ENCODE measurements at places on chromosomes 16 and 17. TPM values are rescaled to one million over a fixed set of nuclear protein-coding genes. Genes with fewer than 3 reads are reported as not detected.

Gene TBC1D28
- not detected for total RNA-seq

Gene SOX9
- total RNA-seq: 9.6 TPM

Gene DPEP1
- 0.31 TPM for total RNA-seq

Gene FOXC2
- total RNA-seq: 0.41 TPM

Gene PRSS27
- 0.45 TPM for total RNA-seq

Gene KIF2B
- not detected for total RNA-seq

Gene NAGLU
- total RNA-seq: 41.5 TPM

Gene GJD3
- 3.0 TPM for total RNA-seq

GRCh38 chr17:79221597-79221996, 147.0 kb downstream of the ENGASE start:
- no peaks in the 10 kb centered on the region for H3K36me3 ChIP-seq
- H3K4me3 ChIP-seq: no peak overlapping the region
- DNase-seq: peak; percentile 46
- peaks cover 31% of the 10 kb centered on the region for H3K27me3 ChIP-seq

- H3K27ac ChIP-seq: peak overlapping the region; percentile 51
- H3K36me3 ChIP-seq: no peaks in the 10 kb centered on the region
- H3K4me1 ChIP-seq: peaks cover 53% of the 10 kb centered on the region
- H3K4me3 ChIP-seq: no peak overlapping the region
- DNase-seq: no peak
Measured at GRCh38 chr17:62895320-62896301, 70.4 kb upstream of the TANC2 start.

GRCh38 chr17:21280081-21280518, 4.4 kb upstream of the MAP2K3 start:
- H3K36me3 ChIP-seq: no peaks in the 10 kb centered on the region
- H3K4me3 ChIP-seq: no peak overlapping the region
- H3K27ac ChIP-seq: no peak overlapping the region
- H3K4me1 ChIP-seq: peaks cover 15% of the 10 kb centered on the region
- peak; percentile 89 for DNase-seq

DNA sequence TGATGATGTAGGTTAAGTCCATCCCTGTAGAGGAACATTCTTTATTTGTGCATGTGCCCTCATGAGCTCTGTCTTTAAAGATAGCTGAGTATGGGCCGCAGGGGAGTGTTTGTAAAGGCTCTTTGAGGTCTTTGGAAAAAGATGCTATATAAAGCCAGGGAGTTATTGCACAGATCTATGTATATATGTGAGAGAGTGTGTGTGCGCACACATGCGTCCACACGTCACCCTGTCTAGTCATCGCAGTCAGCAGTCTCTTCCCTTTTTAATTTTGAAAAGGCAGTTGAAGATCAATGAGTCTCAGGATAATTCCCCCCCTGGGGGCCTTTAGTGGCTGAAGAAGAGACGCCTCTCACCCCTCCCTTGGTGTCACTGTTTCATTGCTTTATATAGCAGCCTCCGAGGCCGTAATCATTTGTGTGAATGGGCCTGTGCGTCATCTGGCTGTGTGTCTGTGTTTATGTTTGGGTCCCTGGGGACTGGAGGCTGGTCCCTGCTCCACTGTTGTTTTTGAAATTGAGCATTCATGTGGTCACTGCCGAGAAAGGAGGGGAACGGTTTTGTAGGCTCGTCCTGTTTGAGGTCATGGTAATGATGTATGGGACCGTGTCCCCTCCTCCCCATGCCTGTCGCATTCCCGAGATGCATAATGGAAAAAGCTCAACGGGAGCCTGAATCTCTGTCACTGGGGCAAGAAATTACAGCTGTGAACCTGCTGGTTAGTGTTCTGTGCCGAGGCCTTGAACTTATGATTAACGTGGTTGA, 143.9 kb downstream of the SNX29 start:
- H3K27ac ChIP-seq: peak overlapping the region; percentile 51
- no peaks in the 10 kb centered on the region for H3K27me3 ChIP-seq
- peaks cover 4% of the 10 kb centered on the region for H3K36me3 ChIP-seq

GRCh38 chr16:87864331-87864989, 4.8 kb downstream of the SLC7A5 start:
- H3K36me3 ChIP-seq: peaks cover 5% of the 10 kb centered on the region
- H3K4me3 ChIP-seq: no peak overlapping the region
- no peak overlapping the region for H3K27ac ChIP-seq
- no peaks in the 10 kb centered on the region for H3K4me1 ChIP-seq
- DNase-seq: no peak
- H3K27me3 ChIP-seq: peaks cover 7% of the 10 kb centered on the region

DNA sequence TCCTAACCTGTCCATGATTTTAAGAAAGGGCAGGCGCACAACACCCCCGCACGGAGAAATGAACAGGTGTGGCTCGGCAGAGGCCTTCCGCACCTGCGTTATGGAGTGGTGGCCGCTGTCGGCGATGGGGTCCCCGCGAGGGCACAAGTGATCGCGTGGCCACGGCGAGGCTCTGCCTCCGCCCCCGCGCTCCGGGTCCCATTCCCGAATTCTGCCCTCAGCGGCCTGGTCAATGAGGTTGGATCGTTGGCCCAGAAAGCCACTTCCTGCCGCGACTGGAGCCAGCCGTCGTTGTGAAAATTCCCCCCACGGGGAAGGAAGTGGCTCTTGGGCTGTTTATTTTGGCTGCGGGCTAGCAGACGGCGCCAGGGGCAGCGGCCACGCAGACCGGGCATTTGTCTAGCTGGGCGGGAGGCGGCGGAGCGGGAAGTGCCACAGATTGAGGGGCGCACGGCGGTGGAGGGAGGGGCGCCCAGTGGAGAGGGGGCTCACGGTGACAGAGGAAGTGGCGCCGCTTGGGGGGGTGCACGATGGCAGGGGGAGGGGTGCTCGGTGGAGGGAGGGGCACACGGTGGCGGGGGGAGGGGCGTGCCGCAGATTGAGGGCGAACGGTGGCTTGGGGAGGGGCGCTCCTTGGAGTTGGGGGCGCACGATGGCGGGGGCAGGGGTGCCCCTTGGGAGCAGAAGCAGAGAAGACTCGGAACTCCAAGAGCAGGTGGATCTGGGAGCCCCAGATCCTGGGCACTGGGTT, 25.0 kb downstream of the MRC2 start:
- DNase-seq: peak; percentile 89
- peaks cover 38% of the 10 kb centered on the region for H3K4me1 ChIP-seq
- peaks cover 5% of the 10 kb centered on the region for H3K27me3 ChIP-seq
- H3K36me3 ChIP-seq: no peaks in the 10 kb centered on the region
- H3K27ac ChIP-seq: peak overlapping the region; percentile 81

DNA sequence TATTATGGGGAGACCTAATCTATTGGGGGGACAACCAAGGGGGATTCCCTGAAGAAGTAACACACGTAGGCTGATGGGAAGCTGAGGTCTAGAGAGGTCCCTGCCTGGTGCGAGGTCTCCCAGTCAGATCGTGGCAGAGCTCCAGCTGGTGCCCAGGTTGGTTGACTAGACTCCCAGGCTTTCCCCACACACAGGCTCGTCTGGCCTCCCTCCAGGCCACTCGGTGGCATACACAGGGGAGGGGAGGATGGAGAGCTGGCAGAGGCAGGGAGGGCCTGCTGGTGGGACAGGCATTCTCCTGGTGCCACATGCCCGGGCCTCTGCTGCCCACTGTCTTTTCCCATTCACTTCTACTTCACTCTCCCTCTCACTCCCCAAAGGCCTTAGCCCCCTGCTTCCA, 8.5 kb upstream of the SOCS3 start:
- peaks cover 18% of the 10 kb centered on the region for H3K4me1 ChIP-seq
- no peak for DNase-seq
- H3K36me3 ChIP-seq: no peaks in the 10 kb centered on the region
- H3K4me3 ChIP-seq: no peak overlapping the region
- no peaks in the 10 kb centered on the region for H3K27me3 ChIP-seq

- peaks cover 9% of the 10 kb centered on the region for H3K36me3 ChIP-seq
- peaks cover 39% of the 10 kb centered on the region for H3K27me3 ChIP-seq
- peak overlapping the region; percentile 86 for H3K4me3 ChIP-seq
- no peaks in the 10 kb centered on the region for H3K4me1 ChIP-seq
- DNase-seq: peak; percentile 81
Measured at GRCh38 chr17:58329035-58329809, 627 bp upstream of the TSPOAP1 start.

GRCh38 chr16:24635900-24636610, 93.4 kb upstream of the TNRC6A start:
- H3K4me3 ChIP-seq: no peak overlapping the region
- H3K4me1 ChIP-seq: no peaks in the 10 kb centered on the region
- peaks cover 7% of the 10 kb centered on the region for H3K27me3 ChIP-seq
- no peaks in the 10 kb centered on the region for H3K36me3 ChIP-seq
- no peak overlapping the region for H3K27ac ChIP-seq

- no peak for DNase-seq
- no peak overlapping the region for H3K4me3 ChIP-seq
- H3K4me1 ChIP-seq: peaks cover 12% of the 10 kb centered on the region
- no peaks in the 10 kb centered on the region for H3K27me3 ChIP-seq
- H3K27ac ChIP-seq: no peak overlapping the region
- no peaks in the 10 kb centered on the region for H3K36me3 ChIP-seq
Measured at GRCh38 chr16:23124315-23124714, 24.9 kb downstream of the USP31 start.

DNA sequence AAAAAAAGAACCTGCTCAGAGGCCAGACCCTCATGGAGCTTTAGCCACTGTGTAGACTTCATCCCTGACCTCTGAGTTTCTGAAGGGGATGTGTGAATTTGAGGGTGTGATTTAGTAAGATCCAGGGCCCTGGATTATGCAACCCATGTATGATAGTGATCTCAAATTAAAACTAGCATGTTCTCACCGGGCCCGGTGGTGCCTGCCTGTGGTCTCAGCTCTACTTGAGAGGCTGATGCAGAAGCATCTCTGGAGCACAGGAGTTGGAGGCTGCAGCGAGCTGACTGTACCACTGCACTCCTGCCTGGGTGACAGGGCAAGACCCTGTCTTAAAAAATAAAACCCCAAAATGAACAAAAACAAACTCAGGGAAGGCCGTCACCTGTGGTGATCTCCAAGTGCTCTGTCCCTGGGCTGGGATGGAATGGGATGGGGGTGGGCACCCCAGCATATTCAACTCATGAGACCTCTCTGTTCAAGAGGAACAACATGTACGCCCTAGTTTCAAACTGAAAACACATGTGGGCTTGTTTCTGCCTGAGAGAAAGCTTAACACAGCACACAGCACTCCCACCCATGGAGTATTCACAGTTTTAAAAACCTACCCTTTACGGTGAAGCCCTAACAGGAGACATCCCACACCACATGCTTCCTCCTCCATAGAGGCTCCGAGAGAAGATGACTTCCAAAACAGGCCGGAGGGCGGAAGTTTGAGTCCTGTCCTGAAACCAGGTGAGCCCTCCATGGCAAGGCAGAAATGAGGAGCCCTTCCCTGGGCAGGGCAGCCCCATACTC, 30.1 kb downstream of the GNPTG start:
- no peak overlapping the region for H3K27ac ChIP-seq
- H3K4me1 ChIP-seq: peaks cover 25% of the 10 kb centered on the region
- H3K27me3 ChIP-seq: no peaks in the 10 kb centered on the region
- DNase-seq: no peak
- no peak overlapping the region for H3K4me3 ChIP-seq

DNA sequence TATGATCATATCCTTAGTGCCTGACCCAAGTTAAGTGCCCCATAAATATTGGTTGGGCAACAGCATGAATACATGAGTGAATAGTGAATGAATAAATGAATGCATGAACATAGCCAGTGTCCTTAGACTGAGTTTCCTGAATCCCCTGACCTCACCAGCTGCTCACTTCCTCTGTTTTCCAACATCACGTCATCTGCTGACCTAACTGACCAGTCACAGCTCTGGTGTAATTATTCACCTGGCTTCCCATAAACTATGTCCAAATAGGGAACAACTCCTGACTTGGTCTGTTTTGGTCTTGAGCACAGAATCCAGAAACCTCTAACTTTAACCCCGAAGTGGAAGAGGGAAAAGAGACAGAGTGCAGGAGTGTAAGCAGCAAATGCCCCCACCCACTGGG, 83.4 kb downstream of the ASIC2 start:
- DNase-seq: no peak
- no peak overlapping the region for H3K27ac ChIP-seq
- peaks cover 11% of the 10 kb centered on the region for H3K27me3 ChIP-seq
- H3K36me3 ChIP-seq: no peaks in the 10 kb centered on the region

DNA sequence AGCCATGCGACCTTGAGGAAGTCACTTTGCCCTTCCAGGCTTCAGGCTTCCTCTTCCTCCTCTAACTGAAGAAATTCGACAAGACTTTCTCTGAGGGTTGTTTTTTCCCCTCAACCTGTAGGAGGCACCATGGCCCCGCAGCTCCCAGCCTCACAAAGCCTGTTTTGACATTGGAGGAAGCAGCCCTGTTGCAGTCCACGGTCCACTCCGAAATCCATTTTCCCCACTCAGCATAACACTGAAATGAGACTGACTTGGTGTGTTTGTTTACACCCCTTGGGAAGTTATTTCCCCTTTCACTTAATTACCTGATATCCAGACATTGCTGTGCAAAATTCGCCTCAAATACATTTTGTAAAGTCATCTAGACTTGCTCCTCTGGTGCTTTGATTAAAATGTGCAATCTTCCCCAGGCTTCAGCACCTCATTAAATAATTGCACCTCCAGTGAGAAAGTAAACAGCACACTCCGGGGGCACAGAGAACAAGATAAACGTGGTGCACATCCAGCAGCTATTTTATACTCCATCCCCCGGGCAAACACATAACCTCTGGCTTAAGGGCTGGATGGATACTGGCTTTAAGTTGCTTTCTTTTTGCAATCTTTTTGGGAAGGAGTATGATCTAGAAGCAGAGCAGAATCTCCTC, 41.4 kb upstream of the PIRT start:
- no peaks in the 10 kb centered on the region for H3K36me3 ChIP-seq
- no peak overlapping the region for H3K4me3 ChIP-seq
- H3K4me1 ChIP-seq: no peaks in the 10 kb centered on the region
- no peak for DNase-seq
- H3K27ac ChIP-seq: no peak overlapping the region

GRCh38 chr17:72512649-72513556, 392.1 kb downstream of the SOX9 start:
- no peak overlapping the region for H3K27ac ChIP-seq
- no peaks in the 10 kb centered on the region for H3K4me1 ChIP-seq
- no peak for DNase-seq
- H3K4me3 ChIP-seq: no peak overlapping the region

- no peaks in the 10 kb centered on the region for H3K27me3 ChIP-seq
- H3K4me3 ChIP-seq: no peak overlapping the region
- no peak for DNase-seq
- H3K36me3 ChIP-seq: no peaks in the 10 kb centered on the region
- no peaks in the 10 kb centered on the region for H3K4me1 ChIP-seq
- no peak overlapping the region for H3K27ac ChIP-seq
Measured at GRCh38 chr17:57589151-57590034, 155.7 kb downstream of the CCDC182 start.

- H3K36me3 ChIP-seq: no peaks in the 10 kb centered on the region
- H3K4me3 ChIP-seq: no peak overlapping the region
- H3K27me3 ChIP-seq: no peaks in the 10 kb centered on the region
- DNase-seq: peak; percentile 94
- H3K4me1 ChIP-seq: peaks cover 44% of the 10 kb centered on the region
- H3K27ac ChIP-seq: peak overlapping the region; percentile 88
Measured at GRCh38 chr16:10828851-10829366, 10.3 kb upstream of the TVP23A start.

DNA sequence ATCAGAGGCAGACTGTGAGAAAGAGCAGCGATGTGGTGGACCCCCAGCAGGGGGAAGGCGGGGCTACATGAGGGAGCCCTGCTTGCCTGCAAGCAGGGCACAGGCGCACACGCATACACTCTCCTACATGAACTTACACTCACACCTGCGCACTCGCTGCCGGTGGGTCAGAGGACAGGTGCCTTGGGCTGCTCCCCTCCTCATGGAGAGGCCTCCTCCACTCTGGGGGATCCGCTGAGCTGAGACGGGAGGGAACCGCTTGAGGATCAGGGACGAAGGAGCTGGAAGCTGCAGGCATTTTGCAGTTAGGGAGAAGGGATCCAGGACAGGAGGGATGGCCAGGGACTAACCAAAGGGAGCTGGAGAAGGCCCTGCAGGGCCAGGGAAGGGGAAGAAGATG, 14.2 kb downstream of the OSBPL7 start:
- H3K27ac ChIP-seq: no peak overlapping the region
- H3K4me3 ChIP-seq: no peak overlapping the region
- DNase-seq: no peak
- peaks cover 51% of the 10 kb centered on the region for H3K36me3 ChIP-seq

Measured in left lung (tissue), 14 donors.